NCI-H187 (cell line): ENCODE measurements at places on chromosomes 11 and 22.
A peak's percentile ranks its signal among the peaks of the same experiment; 100 is the strongest.

DNA sequence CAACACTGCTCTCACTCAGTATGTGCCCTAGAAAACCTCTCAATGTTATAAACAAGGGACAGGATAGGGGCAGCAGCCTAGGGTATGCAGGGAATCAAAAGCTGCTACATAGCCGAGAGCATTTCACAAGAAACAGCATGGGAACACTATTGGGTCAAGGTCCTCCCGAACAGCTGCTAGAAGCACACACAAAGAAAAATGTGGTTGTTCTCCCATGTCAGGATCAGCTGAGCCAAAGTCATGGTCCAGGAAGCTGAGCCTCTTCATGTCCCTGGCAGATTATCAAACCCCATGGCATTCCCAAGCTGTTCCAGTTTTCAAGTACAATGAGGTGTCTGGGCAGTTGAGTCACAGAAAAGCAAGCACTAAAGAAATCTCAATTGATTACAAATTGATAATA is 21.0 kb upstream of the GDPD4 start:
- no peak for DNase-seq

- DNase-seq: no peak
Measured at GRCh38 chr11:35135222-35135621, 3.7 kb upstream of the CD44 start.

DNA sequence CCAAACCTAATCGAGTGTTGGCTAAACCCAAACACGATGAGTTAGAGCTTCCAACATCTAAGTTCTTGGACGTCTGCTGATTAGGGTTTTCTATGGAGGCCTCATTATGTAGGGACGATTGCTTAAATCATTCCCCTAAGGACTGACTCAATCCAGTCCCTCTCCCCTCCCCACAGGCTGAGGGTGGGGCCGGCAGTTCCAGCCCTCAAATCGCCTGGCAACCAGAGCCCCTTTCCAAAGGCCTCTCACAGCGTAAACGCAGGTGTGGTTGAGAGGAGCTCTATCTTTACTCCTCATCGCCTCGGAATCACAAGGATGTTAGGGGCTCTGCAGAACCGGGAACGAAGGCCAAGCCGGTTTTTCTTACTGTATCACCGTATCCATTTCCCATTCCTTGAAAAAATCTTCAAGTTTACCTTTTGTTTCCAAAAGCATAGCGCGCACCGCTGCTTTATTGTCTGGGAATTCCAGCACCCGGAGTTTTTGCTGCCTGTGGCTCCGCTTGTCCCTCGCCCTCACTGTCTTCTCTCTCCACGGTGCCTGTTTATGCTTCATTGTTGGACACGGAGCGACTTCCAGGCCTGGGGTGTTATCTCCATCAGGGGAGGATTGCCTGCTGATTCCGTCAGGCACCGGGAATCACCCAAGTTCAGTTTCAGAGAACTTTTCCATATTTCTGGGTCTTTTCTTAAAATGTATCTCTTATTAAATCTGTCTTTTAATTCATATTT is 13.8 kb upstream of the IFITM3 start:
- DNase-seq: peak; percentile 17

- DNase-seq: no peak
Measured at GRCh38 chr22:40654522-40655167, 18.1 kb upstream of the MRTFA start.

DNA sequence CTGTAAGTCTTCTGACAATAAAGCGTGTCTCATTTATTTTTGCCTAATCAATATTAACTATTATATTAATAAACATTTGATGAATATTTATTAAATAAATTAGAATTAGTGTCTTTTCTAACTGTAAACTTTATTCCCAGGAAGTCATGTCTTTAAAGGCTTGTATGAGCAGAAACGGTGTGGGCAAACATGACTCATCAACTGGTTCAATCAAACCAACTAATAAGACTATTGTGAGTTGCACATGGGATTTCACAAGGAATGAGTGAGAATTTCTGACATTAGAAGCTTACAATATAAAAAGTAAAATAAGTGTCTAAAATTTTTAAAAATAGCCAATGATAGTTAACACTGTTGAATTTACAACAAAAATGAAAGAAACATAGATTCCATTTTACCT is 259.2 kb upstream of the CTSC start:
- no peak for DNase-seq

DNA sequence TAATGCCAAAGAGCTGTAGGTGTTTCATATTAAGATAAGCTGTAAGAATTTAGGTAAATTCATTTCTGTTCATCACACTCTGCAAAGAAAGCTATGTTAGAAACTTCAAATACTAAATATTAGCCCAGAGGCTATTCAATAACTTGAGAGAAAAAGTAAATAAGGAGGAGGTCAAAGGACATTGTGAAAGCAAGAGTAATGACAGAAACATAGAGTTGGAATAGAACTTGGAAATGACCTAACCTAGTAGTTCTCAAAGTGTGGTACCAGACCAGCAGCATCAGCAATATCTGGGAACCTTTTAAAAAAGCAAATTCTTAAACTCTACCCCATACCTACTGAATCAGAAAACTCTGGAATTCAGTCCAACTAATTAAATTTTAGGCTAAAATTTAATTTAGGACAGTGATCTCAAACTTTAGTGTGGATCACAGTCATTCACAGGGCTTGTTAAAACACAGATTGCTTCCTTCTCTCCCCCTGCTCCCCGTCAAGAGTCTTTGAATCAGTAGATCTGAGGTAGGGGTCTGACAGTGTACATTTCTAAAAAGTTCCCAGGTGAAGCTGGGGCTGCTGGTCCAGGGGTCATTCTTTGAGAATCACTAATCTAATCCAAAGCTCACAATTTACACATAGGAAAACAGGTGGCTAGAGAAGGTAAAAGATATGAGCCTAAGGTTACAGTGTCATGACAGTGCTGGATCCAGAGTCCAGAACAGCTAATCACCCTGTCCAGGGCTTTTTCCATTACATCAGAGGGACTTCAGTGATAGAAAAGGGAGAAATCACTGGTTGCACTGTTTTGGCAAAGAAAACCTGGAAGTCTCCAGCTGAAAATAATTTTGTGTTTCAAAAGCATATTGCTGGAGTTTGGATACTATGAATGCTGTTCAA is 241.1 kb downstream of the SOX6 start:
- no peak for DNase-seq

GRCh38 chr22:20254975-20255946 is 12.9 kb downstream of the RTN4R start:
- no peak for DNase-seq

GRCh38 chr11:119618208-119618909 is 110.6 kb downstream of the NECTIN1 start:
- DNase-seq: no peak

DNA sequence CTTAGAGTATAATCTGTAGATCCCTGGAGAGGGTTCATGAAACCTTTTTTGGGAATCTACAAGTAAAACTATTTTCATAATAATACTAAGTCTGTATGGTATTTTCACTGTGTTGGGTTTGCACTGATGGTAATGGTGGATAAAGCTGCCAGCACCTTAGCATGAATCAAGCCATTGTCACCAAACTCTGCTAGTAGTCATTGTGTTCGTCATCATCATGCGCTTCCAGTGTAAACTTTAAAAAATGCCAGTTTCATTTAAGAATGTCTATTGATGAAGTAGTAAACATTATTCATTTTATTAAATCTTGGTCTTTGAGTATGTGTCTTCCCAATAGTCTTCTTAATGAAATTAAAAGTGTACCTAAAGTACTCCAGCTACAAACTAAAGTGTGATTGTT is 15.0 kb downstream of the ALKBH3 start:
- no peak for DNase-seq

GRCh38 chr22:45238957-45239680 is 1.6 kb downstream of the KIAA0930 start:
- no peak for DNase-seq

DNA sequence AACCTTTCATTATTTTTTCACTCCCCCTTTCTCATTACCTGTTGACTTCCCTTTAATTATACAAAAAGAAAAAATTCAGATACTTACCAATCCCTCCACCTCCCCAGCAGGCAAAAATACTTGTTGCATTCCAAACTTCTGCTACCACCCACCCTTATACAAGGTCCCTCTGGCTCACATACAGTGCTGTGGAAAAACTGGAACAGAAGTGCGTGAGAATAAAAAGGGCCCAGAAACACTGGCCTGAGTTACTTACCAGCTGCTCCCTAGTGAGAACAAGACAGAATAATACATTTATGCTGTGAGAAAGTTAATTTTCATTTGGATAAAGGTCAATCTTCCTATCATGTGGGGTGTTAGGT is 46.9 kb upstream of the RAPSN start:
- DNase-seq: no peak

DNA sequence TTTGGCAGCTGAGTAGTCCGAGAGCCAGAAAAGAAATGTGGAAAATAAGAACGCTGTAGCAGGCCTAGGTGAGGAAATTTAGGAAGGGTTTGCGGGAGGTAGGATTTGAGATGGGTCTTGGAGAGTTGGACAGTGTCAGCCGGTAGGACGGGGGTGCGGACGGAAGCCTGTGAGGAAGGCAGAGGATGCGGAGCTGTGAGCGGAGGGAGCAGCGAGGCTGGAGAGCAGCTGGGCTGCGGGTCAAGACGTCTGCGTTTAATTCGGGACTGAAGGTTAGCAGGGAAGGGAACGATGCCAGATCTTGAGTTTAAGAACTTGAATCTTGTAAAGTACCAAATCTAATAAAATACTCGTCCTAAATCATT is 669 bp upstream of the TIGD3 start:
- DNase-seq: no peak

DNA sequence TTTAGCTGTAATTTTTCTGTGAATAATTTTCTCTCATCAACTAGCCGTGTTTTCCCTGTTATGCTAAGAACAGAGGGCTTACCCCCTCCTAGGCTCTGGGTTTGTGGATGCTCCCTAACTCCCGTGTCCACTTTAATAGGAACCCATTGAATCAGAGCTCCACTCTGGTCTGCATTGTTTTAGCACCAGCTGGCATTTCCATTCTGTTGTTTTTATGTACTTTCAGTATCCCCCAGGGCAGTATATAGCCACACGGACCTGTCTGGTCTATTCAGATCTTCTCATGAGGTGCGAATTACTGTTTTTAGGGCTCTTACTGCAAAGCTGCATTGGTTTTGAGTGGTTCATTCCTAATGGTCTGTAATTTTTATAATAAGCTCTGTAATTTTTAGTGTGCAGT is 16.0 kb downstream of the POLD3 start:
- DNase-seq: no peak

- DNase-seq: no peak
Measured at GRCh38 chr11:11867720-11868119, 25.9 kb downstream of the USP47 start.

DNA sequence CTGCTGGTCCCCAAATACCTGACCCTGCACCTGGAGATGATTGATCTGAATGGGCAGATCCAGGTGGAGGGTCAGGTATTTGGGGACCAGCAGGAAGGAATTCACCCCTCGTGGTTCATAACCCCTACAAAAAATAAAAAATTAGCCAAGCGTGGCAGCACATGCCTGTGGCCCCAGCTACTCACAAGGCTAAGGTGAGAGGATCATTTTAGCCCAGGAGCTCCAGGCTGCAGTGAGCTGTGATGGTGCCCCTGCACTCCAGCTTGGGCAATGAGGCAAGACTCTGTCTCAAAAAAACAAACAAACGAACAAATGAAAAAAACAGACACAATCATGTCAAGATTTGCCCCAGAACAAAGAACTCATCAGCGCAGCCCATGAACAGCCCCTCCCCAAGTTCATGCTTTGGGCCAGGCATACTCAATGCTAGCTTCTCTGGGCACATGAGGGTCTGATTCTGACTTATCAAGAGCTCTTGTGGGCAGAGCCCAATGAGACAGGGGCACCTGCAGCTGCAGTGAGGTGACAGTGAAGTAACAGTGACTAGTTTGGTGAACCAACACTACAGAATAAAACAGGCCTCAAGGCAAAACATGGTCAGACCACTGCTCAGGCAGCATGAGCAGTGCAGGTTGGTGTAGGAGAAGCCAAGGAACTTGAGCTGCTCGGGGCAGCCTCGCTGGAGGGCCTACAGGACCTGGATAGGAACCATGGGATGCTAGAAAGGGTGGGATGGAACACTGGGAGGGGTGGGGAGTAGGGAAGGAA is 10.2 kb upstream of the FCHSD2 start:
- DNase-seq: no peak

- no peak for DNase-seq
Measured at GRCh38 chr11:120431633-120432032, 79.9 kb upstream of the GRIK4 start.

- no peak for DNase-seq
Measured at GRCh38 chr22:29200901-29201300, 4.8 kb upstream of the EMID1 start.

DNA sequence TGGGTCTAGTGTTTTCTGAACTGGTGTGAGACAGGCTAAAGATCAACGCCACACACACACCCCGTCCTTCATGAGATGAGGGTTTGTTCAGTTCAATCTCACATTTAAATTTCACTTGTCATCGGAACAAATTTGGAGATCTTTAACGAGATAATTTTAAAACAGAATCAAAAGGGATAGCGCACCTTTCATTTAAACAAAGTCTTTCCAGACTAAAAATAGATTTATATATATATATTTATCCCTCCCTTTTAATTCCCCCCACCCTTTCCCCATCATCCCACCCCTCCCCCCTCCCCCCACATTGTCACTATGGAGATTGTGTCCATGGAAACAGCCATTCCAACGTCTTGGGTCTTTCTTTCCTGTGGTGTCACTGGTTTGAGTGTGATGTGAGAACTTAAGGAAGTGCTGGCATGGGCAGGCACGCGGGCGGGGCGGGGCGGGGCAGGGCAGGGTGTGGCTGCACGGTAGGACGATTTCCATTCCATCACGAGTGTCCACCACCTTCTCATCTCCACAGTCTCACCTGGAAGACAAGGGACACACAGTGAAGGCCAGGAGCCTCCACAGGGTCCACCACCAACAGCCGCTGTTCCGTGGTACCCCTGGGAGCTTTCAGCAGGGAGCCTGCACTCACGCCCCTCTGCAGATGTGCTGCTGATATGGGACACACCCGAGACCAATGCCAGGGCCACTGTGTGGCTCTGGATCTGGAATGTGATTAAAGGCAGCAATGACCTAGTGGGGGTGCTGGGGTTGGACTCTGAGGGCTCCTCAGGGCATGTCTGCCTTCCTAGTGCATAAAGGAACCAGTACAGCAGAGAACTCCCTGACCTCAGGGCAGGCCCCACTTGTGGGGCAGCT is 30.5 kb upstream of the CYP2D6 start:
- no peak for DNase-seq

DNA sequence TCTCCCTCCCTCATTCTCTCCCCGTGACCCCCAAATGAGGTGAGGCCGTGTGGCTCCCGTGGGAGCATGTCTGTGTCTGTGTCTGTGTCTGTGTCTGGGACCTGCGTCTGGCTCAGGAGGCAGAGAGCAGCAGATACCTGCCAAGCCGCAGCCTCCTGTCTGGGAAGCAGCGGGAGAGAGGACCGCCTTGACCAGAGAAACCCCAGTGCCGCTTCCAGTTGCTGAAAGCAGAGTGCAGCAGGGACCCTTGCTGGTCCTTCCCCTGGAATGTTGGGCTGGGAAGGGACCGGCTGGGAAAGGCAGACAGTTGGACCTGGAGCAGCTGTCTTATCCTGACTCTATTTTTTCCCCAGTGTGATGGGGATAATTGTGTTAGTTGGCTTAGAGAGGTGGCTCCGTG is 525 bp downstream of the CSDC2 start:
- no peak for DNase-seq

DNA sequence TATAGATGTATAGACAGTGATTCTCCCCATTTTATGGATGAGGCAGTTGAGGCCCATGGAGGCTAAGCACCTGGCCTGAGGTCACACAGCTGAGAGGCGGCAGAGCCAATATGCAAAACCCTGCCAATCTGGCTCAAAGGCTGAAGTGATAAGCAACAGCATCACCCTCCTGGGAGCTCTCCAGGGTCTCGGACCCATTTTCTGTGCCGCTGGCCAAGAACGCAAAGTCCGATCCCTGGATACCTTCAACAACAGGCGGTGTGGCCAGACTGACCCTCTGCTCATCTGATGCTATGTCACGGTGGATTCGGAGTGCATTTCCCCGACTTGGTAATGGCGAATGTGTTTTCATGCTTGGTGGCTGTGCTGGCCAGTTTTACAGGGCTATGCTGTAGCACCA is 595.0 kb downstream of the TBC1D22A start:
- no peak for DNase-seq
